ENCODE measurements at places on chromosomes 4 and X.

DNA sequence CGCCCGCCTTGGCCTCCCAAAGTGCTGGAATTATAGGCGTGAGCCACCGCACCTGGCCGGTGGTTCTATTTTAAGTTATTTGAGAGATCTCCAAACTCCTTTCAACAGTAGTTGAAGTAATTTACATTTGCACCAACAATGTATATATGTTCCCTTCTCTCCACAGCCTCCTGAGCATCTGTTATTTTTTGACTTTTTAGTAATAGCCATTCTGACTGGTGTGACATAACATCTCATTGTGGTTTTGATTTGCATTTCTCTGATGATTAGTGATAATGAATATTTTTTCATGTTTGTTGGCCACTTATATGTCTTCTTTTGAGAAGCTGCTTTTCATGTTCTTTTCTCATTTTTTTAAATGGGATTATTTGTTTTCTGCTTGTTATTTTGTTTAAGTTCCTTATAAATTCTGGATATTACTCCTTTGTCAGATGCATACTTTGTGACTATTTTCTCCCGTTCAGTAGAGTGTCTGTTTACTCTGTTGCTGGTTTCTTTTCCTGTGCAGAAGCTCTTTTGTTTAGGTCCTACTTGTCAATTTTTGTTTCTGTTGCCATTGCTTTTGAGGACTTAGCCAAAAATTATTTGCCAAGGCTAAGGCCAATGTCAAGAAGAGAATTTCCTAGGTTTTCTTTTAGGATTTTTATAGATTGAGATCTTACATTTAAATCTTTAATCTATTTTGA lies 213.2 kb downstream of the ARHGAP24 start:
- DNase-seq = no peak

GRCh38 chr4:86279293-86279960 lies 80.4 kb downstream of the MAPK10 start:
- DNase-seq = no peak

DNA sequence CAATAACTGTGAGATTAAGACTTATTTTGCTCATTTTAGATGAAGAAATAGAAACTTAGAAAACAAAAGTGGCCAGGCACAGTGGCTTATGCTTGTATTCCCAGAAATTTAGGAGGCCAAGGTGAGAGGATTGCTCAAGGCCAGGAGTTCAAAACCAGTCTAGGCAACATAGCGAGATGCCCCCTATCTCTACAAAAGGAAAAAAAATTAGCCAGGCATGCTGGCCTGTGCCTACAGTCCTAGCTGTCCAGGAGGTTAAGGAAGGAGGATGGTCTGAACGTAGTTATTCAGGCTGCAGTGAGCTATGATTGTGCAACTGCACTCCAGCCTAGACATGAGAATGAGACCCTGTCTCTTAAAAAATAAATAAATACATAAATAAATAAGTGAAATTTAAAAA lies 28.0 kb downstream of the APELA start:
- DNase-seq = no peak

DNA sequence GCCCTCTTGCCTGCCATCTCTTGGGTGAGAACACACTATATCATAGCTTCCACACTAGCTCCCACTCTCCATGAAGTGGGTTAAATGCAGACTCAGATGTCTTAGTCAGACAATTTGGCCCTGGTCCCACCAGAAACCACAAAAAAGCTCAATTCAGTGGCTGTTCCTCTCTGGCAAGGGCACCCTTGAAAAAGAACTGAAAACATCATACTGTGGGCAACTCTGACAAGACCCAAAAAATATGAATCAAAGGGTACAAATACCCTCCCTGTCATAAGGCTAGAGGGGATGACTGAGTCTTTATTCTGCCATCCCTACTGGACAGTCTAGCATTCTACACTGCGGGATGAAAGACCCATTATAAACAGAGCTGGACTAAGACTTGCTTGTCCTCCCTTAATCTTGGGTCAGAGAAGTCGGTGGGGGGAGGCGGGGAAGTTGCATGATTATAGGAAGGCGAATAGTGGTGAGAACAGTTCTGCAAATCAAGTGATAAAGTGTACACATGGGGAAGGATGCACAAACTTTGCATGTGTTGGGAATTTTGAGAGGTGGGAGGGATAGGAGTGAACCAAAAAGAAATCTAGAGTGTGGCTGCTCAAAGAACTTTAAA lies 172.1 kb downstream of the OPHN1 start:
- no peak for DNase-seq

- DNase-seq = no peak
Measured at GRCh38 chr4:8594097-8595038, 1.8 kb downstream of the CPZ start.

DNA sequence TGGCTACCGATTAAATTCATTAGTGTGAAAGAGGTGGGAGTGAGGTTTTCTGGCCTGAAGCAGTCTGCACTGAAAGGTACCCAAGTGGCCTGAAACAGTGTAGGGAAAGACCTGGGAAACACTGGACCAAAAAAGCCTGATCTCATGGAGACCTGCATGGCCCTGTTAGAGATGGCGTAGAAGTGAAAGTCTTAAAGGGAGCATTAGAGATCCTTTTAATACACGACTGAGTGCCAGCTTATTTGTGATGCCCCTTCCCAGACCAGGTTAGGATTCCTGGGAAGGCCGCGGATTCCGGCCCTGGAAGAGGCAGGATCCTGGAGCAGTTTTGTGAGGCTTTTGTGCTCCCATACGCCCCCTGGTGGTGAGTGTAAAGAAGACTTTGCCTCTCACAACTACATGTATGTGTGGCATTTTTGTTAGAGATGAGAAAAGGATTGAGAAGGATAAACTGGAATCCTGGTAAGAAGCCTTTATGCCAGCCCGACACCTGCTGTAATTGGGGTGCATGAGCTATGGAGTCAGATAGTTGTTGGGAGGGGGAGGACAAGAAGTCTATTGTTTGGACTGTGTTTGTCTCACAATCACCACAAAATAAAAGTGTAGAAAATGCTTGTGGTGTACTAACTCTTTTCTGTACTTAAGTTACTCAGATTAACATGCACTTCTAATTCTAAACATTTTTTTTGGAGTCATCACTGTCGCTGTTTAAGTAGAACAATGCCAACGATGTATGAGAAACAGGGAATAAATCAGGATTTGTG lies 54.0 kb downstream of the JADE1 start:
- peak; percentile 49 for DNase-seq

DNA sequence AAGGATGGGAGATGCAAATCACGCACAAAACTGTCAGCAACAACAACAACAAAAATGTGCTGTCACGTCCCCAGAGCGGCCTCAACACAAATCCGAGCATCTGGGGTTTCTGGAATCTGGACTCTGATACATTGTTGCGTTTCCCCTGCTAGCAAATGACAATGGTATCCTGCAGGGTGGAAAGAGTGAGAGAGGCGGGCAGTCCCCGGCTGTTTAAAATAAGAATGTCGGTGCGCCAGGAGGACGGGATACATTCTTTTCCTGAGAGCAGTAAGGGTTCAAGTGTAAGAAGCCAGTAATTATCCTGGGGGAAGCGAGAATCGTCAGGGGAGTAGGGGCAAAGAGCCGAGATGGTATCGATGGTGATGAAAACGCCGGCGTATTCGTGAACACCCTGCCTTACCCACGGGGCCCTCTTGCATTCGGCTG lies 310.2 kb downstream of the ASMT start:
- no peak for DNase-seq

- no peak for DNase-seq
Measured at GRCh38 chrX:45889471-45889870, 655.8 kb downstream of the ZNF674 start.

- DNase-seq = no peak
Measured at GRCh38 chr4:1232661-1233621, 16.0 kb downstream of the CTBP1 start.

GRCh38 chr4:336893-337142 lies 796 bp upstream of the ZNF141 start:
- DNase-seq = no peak

DNA sequence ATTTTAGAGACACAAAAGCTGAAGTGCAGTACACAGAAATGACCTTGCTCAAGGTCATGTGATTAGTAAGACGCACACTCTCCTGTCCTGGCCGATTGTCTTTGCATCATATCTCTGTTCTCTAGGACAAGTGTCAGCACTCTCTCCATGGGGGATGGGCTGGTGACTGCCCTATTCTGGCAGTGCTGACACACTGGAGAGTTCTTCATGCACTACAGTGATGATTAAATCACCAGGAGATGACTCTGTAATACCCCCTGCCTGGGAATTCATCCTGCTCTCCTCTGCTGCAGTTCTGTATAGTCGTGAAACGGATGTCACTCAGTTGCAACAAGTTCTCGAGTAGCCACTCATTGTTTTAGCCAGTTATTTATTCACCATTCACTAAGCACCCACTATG lies 5.3 kb upstream of the SHISA3 start:
- no peak for DNase-seq

- no peak for DNase-seq
Measured at GRCh38 chr4:153781280-153781679, 7.6 kb downstream of the SFRP2 start.

DNA sequence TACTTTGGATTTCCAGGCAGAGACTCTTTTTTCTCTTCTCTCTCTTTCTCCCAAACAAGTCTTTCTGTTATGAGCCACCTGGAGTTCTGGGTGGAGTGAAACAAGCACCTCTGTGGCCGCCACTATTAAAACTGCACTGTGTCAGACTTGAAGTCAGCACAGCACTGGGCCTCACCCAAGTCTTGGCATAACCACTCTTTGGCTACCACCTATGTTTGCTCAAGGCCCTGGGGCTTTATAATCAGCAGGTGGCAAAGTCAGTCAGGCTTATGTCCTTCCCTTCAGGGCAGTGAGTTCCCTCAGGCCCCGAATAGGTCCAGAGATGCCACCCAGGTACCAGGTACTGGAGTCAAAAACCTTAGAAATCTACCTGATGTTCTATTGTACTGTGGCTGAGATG lies 52.4 kb downstream of the ITIH6 start:
- no peak for DNase-seq

DNA sequence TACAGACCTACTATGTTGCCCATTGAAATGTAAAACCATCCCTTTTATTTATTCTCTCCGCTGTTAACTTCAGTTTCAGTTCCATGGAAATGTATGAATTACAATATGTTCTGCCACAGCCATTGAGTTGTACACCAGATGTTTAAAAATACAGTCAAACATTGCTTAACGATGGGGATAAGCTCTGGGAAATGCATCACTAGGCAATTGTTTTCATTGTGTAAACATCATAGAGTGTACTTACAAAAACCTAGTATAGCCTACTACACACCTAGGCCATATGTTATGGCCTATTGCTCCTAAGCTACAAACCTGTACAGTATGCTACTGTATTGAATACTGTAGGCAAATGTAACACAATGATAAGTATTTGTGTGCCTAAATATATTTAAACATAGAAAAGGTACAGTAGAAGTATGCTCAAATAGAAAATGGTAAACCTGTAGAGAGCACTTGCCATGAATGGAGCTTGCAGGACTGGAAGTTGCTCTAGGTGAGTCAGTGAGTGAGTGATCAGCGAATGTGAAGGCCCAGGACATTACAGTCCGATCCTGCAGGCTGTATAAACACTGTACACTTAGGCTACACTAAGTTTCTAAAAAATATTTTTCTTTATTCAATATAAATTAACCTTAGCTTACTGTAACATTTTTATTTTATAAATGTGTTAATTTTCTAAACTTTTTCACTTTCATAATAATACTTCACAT lies 2.7 kb upstream of the PF4V1 start:
- DNase-seq = no peak

- DNase-seq = no peak
Measured at GRCh38 chrX:43836435-43837184, 45.6 kb downstream of the MAOB start.

DNA sequence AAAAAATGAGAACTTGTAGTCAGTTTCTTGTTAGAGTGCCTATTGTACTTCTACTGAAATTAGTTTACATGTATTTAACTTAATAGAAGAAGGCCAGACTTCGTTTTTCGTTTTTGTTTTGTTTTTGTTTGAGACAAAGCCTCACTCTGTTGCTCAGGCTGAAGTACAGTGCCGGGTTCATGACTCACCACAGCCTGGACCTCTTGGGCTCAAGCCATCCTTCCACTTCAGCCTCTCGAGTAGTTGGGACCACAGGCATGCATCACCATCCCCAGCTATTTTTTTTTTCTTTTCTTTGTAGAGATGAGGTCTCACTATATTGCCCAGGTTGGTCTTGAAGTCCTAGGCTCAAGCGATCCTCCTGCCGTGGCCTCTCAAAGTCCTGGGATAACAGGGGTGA lies 793.9 kb downstream of the ADGRL3 start:
- no peak for DNase-seq

- no peak for DNase-seq
Measured at GRCh38 chrX:111360839-111361238, 51.2 kb downstream of the DCX start.

DNA sequence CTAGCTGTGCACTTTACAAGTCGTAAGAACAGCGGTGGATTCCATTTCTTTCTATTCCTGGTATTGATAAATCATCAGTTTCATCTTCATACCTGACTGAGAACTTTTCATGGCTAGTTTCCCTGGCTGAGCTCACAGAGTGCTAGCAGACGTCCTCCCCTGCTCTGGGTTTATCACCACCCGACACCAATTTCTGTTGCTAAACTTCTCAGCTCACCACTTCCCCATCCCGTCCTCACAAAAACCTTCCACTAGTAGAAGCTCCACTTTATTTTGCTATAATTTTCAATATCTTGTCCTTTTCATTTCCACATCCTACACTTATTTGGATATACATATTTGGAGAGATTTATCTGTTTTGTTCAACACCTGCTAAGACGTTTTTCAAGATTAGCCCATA lies 869.4 kb upstream of the FRG1 start:
- no peak for DNase-seq
